ENCODE measurements at places on chromosomes 11 and 22.

GRCh38 chr11:105297463-105297862 is 157.9 kb upstream of the CARD18 start:
- DNase-seq, result no peak

DNA sequence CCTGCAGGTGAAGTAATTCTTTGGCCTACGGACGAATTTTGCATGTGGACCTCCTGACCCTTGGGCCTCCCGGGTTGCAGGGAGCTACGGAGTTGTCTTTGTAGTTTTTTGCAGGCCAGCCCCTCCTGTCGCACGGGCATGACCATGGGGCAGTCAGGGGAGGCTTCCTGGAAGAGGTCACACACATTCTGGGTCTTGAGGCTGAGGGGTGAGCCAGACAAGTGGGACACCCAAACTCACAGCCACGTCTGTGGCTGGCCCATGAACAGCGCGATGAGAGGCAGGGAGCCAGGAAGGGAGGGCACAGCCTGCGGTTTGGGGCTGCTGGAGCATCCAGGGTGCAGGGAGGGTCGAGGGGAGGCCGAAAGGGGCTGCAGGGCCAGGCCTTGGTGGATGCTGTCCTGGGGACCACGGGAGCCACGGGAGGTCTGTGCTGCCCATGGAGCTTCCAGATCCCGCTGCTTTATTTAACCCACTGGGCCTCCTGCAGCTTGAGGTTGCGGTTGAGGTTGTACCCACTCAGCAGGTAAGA is 78.9 kb downstream of the FBLN1 start:
- no peak for DNase-seq

GRCh38 chr11:120326228-120326627 is 1.1 kb downstream of the TLCD5 start:
- DNase-seq, result no peak

- DNase-seq, result no peak
Observed at GRCh38 chr22:20656902-20657836, 116.7 kb upstream of the SERPIND1 start.

DNA sequence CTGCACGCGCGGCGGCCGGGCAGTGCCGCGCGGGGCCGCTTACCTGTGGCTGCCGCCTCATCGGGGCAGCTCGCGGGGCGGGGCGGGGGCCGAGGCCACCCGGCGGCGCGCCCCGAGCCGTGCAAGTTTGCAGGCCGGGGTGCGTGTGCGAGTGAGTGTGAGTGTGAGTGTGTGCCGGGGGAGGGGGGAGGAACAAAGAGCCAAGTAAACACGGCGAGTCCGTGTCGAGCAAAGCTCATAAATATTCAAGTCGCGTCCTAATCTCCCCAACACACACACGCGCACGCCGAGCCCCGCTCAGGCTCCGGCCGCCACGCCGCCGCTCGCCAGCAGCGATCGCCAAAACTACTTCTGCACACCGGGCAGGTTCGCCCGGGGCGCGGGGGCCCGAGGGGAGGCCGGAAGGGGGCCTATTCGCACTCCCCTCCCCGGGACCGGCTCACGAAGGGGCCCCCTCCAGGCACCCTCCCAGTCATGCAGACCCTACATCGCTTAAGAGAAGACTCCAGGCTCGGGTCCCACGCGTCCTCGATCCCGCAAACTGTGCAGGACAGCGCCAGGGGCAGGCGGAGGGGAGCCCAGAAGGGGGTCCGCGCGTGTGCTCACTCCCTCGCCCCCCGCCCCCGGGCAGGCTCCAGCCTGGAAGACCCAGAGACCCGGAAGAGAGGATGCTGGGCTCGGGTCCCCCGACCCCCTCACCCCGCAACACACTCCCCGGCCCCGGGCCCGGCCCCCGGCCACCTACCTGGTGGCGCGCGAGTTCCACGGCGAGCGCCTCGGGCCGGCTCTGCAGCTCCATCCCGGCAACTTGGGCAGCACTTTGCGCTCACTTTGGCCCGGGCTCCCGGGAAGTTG is 827 bp downstream of the PHF21B start:
- DNase-seq, result no peak

GRCh38 chr11:126304457-126305075 is 706 bp downstream of the DCPS start:
- DNase-seq, result peak; percentile 32

DNA sequence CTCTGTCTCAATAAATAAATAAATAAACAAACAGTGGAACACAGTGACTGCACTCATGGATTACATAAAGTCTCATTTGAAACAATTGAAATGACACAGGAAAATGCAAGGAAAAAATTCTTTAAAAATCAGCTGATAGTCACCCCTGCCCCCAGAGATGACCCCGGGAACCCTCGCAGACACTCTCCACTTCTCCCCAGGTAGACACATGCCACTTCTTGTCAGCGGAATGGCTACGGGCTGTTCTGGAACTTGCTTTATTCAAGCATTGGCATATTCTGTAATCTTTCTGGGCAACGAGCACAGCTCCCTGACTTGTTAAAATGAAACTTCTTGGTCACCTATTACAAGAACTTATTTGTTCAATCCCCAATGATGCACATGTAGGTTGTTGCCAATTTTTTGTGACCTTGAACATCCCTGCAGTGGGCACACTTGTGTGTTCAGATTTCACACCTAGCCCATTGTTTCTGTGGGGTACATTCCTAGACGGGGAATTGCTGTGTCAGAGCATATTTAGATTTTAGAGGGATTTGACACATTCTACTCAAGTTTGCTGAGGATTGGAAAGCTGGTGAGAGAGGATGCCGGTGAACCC is 32.8 kb downstream of the MYEOV start:
- no peak for DNase-seq

All from CD4-positive, alpha-beta T cell treated with Interleukin-21 for 1 hour (primary cell).